Lower leg skin (tissue), 4 donors: ENCODE measurements at places on chromosomes 5 and 9.

DNA sequence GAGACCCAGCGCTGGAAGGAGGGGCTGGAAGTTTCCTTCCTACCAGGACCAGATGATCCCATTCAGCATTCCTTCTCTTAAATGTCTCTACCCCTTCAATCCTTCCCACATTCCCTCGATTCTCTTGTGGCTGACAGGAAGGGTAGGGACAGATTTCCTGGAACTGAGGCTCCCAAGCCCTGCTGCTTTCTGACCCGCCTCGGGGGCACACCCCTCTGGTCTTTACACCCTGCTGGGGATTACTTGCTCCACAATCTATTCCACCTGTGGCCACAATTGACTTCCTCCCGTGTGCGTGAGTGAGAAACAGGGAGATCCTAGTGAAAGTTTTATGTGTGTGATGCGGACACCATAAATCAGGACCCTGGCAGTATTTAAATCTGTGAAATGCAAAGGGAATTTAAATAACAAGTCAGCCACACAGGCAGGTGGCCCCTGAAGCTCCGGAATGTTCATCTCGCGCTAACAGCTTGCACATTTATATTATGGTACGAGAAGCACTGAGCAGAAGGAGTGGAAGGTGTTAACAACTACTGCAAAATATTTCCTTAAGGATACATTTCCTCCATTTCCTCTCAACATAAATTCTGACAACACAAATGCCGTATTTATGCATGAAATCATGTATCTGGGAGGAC, 237.5 kb downstream of the SLIT3 start:
- no peak for DNase-seq

DNA sequence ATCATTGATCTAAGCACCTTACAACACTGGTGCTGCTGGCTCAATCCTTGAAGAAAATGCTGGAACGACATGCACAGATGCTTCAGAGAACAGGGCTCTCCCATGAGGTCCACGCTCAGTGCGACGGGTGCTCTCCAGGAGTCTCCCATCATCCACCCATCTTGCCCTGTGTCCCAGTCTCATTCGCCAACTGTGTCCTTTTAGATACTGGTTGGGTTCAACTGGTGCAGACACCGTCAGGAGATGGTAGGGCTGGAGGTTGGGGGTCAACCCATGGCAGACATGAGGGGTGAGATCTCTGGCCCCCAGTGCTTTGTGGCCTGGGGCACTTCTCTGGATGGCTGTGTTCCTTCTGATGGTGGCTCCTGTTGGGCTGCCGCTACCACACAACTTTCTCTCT, 1.6 kb upstream of the OBP2B start:
- peak; percentile 80 for DNase-seq

- no peak for DNase-seq
These were observed 9.2 kb downstream of the ENC1 start for GRCh38 chr5:74631081-74631953.

DNA sequence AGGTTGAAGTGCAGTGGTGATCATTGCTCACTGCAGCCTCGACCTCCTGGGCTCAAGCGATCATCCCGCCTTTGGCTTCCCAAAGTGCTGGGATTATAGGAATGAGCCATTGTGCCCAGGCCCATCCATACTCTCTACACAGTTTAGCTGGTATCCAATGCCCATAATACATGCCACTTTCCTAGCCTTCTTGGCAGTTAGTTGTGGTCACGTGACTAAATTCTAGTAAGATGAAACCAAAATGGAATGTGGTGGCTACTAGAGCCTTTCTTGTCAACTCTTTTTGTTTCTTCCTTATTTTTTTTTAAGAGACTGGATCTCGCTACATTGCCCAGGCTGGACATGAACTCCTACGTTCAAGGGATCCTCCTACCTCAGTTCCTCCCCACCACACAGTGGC, 15.3 kb upstream of the KIF27 start:
- no peak for DNase-seq

DNA sequence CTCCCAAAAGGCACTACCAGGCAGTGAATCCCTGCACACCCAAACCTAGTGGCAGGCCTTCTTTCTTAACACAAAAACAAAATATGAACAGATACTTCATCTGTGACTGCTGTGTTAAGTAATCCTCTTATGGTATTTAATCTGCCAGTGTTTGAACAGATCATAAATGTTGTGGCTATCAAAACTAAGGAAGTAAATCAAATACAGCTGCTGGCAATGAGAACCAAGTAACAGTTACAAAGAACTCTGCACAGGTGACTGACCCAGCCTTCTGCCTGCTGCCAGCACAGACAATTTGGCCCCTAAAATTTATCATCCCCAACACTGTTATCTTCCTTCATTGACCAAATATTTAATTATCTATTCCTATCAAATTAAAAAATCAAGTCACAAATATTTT, 78.0 kb downstream of the GNAQ start:
- no peak for DNase-seq

DNA sequence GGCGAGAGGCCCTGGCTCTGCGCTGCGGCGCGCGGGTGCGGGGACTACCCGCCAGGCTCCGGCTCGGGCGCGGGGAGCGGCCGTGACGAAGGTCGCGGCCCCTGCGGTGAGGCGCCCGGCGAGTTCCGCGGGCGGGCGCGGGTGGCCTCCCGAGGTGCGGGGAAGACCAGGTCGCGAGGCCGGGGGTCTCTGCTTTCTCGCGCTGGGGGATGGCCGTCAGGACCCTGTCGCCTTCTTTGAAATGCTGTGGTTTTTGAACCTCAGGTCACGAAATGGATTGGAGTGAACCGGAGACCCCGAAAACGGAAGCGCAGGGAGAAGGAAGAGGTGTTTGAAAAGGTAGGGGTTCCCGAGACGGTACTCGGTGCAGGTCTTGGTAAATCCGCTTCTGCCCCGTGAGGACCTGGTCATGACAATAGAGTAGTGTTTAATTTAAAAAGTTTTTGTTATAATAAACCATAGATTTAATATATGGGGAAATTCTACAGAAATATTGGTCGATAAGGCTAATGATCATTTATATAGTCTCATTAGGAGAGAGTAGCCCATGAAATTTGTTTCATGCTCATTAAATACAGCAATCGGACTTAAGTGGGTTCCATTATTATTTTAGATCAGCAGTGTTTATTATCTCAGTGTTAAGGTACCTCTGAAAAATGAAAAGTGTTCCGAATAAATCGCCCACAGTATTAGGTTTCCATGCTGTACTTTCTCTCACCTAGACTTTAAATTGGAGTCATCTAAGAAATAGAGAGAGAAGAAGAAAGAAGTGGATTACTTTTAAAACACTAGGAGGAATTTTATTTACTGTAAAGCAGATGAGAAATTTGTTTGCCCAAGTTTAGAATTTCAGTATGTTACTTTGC, 279.0 kb downstream of the AOPEP start:
- DNase-seq, result no peak

GRCh38 chr5:90440644-90441043, 31.1 kb upstream of the CETN3 start:
- DNase-seq, result no peak

DNA sequence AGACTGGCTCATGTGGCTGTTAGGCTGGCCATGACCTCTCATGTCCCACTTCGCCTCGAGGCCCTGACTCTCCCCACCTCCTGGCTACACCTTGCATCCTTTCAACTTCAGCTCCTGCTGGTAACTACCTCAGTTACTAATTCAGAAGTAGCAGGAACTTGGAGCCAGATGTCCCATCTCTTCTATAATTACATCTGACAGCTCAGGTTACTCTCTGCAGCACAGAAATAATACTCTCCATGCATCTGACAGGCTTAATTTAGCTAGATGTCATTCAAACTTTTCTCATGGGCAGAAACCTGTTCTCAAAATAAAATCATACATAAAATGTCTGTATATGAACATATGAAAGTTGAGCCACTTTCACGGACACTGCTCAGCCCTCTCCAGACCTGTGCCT, 92.2 kb upstream of the IL33 start:
- DNase-seq, result no peak
